ENCODE measurements at places on chromosomes 13 and 19.
A peak's percentile ranks its signal among the peaks of the same experiment; 100 is the strongest.

GRCh38 chr19:30923096-30923495, 426.1 kb downstream of the TSHZ3 start:
- DNase-seq, result no peak

- DNase-seq, result no peak
Measured at GRCh38 chr19:47230054-47230920, 712 bp downstream of the BBC3 start.

DNA sequence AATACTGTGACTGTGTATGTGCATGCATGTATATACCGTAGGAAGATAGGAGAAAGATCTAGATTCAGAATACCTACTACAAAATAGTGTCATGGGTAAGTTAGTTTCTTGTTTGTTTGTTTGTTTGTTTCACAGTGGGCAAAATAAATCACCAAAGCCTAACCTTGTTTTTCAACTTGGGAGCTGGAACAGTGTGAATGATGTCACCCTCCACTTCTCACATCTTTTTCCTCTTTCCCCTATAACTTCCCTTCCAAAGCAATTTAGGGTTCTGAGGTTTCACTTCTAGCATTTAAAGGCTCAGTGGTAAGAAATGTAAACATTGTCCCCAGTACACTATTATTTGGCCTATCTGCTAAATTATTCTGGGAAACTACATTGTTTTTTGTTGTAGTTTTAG, 5.4 kb downstream of the KCTD4 start:
- no peak for DNase-seq

GRCh38 chr13:43326100-43326499, 302.7 kb downstream of the DNAJC15 start:
- DNase-seq, result no peak

- no peak for DNase-seq
Measured at GRCh38 chr13:42486711-42487198, 87.2 kb upstream of the TNFSF11 start.

- DNase-seq, result no peak
Measured at GRCh38 chr13:30972888-30973377, 40.5 kb downstream of the TEX26 start.

- DNase-seq, result no peak
Measured at GRCh38 chr13:104098421-104098820, 1032.2 kb upstream of the SLC10A2 start.

DNA sequence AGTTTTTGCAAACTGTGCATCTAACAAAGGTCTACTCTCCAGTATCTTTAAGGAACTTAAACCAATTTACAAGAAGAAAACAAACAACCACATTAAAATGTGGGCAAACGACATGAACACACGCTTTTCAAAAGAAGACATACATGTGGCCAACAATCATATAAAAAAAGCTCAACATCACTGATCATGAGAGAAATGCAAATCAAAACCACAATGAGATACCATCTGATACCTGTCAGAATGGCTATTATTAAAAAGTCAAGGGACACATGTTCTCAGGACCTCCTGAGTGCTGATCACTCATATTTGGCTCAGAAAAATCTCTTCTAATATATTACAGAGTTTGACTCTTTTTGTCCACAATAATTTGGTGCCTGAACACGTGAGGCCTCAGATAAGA, 14.2 kb upstream of the LILRB1 start:
- no peak for DNase-seq

- no peak for DNase-seq
Measured at GRCh38 chr13:108682714-108683113, 53.3 kb downstream of the MYO16 start.

- no peak for DNase-seq
Measured at GRCh38 chr13:45441633-45442032, 23.1 kb upstream of the COG3 start.

DNA sequence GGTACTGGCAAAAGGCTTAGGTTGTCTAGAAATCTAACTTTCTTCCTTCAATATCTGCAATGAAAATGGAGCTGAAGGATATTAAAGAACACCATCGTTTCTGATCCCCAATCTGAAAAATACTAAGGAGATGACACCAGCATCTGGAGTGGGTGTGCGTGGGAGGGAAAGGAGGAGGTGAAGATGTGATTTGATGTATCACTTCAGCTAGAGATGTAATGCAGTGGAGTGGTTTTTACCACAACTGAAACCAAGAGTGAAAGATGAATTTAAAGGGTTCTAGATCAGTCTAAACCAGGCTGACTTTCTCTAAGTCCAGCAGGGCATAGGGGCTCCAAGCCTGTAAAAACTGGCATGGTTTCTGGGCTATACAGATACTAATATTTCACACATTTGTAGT, 148.4 kb downstream of the AKAP11 start:
- no peak for DNase-seq

DNA sequence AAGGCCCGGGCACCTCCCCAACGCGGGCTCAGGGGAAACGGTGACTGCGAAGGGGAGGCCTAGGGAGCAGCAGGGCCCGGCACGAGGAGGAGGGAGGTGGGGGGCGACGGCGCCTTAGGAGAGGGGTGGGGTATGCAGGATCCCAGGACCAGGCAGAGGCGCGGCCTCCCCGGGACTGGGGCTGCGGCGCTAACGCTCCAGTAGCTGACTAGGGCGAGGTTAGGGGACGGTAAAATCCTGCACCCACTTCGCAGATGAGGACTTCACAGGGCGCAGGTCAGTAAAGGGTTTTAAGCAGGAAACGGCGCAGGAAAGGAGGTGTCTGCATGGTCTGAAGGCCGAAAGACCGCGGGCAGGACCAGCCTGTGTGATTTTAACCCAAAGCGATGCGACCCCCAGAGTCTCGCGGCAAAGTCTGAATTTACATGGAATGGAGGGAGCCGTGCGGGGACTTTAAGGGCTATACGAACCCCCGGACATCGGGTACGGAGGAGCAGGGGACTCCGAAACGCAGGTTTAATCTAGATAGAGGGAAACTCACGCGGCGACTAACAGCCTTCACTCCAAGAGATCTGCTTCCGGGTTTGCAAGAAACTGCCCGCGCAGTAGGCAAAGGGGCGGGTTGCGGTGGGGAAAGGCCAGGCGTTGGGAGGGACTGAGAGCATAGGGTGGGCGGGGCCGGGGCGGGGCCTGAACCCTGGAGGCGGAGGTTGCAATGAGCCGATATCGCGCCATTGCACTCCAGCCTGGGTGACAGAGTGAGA, at the start of gene ZNF665:
Gene ZNF665 (minus strand): TSS at position 588 of the 764 bp plus-strand sequence. CDS start 10,460 bp downstream, outside the sequence.
- peak; percentile 73 for DNase-seq

GRCh38 chr19:5246554-5247155, 94.0 kb downstream of the PTPRS start:
- no peak for DNase-seq

DNA sequence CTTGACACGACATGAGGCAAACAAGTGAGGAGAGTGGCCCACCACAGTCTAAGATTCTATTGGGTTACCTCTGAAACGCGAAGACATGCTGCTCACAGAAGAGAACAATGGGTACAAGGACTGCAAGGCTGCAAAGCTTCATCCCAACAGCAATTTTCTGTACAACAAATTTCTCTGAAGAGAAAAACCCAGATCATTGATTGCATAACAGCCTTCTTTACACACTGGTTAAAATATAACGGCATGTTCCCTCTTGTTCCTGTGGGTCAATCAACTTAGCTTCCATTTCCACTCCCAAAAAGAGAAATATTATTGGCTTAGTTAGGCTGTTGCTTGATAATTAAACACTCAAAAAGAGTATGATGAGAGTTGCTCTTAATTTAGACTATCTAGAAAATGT, at the start of gene CPB2:
Gene CPB2 (minus strand): TSS at position 166 of the 400 bp plus-strand sequence. CDS start 24 bp downstream, at position 142.
- no peak for DNase-seq

GRCh38 chr13:103540382-103540765, 474.2 kb upstream of the SLC10A2 start:
- no peak for DNase-seq
